ENCODE measurements at places on chromosomes 4 and X. TPM values are rescaled to one million over a fixed set of nuclear protein-coding genes. Genes with fewer than 3 reads are reported as not detected.

GRCh38 chrX:139267851-139268250 lies 262.7 kb upstream of the F9 start:
- no peak for DNase-seq
- no peaks in the 10 kb centered on the region for H3K27me3 ChIP-seq
- H3K4me3 ChIP-seq = no peak overlapping the region
- no peaks in the 10 kb centered on the region for H3K36me3 ChIP-seq
- H3K27ac ChIP-seq = no peak overlapping the region

GRCh38 chr4:38769441-38769840 lies 13.3 kb downstream of the TLR10 start:
- H3K4me3 ChIP-seq = no peak overlapping the region
- no peaks in the 10 kb centered on the region for H3K36me3 ChIP-seq
- no peak for DNase-seq
- no peak overlapping the region for H3K27ac ChIP-seq

GRCh38 chr4:150990250-150990649 lies 24.8 kb downstream of the LRBA start:
- no peaks in the 10 kb centered on the region for H3K27me3 ChIP-seq
- no peaks in the 10 kb centered on the region for H3K4me1 ChIP-seq
- H3K4me3 ChIP-seq = no peak overlapping the region
- no peaks in the 10 kb centered on the region for H3K36me3 ChIP-seq
- no peak for DNase-seq

Gene DTHD1
- 0.54 TPM for total RNA-seq

GRCh38 chrX:153868576-153869472 lies 17.1 kb downstream of the L1CAM start:
- H3K4me3 ChIP-seq = no peak overlapping the region
- H3K36me3 ChIP-seq = no peaks in the 10 kb centered on the region
- H3K27me3 ChIP-seq = no peaks in the 10 kb centered on the region
- no peaks in the 10 kb centered on the region for H3K4me1 ChIP-seq
- H3K27ac ChIP-seq = no peak overlapping the region

DNA sequence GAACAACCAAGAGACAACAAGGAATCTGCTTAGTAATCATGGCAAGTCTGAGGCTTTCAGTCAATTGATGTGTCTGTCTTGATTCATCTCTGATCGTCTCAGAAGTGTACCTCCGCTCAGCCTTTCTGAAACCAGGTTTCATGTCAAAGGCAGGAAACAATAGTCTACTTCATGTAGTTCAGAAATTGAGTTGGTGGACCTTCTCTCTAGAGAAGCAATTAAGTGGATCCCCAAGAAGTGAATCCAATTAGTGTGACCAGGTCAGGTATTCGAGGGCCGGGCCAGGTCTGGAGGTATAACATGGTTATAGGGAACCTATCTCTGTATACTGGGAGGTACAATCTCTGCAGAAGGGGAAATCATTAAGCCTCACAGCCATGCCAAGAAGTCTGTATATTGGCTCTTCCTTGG lies 32.0 kb downstream of the DAPP1 start:
- no peaks in the 10 kb centered on the region for H3K36me3 ChIP-seq
- no peak overlapping the region for H3K27ac ChIP-seq

DNA sequence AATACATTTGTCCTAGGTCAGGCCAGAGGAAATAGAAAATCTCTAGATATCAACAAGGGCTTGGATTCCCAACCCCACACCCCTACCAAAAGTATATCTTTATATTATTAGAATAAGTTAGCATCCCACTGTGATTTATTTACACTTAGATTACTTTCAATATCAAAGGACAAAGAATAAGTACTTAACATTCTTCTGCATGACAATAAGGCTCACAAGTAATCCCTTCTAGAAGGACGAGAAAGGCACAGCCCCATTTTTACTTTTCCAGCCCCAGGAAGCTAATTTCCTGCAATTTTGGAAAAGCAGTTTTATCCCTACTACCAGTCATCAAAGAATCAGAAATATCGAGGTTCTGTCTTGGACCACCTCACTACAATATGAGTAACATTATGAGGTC lies 14.1 kb upstream of the SLITRK2 start:
- no peak for DNase-seq
- no peaks in the 10 kb centered on the region for H3K36me3 ChIP-seq
- no peaks in the 10 kb centered on the region for H3K4me1 ChIP-seq
- H3K4me3 ChIP-seq = no peak overlapping the region

DNA sequence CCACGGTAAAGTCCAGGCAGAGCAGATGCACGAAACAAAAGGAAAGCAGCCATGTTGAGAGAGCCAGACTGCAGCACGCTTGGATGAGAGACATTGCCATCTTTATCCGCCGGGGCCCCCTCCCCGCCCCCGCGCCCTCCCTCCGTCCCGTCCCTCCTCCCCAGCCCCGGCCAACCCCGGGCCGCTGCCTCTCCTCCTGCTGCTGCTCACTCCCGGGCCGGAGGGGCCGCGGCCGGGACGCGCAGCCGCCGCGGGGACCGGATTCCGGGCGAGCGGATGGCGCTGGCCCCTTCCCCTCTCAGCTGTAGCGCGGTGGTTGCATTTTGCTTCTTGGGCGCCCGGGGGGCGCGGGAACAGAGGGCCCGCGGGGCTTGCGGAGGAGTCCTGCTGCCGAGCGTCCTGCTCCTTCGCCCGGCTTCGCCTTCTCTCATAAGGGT lies 542 bp downstream of the RNF150 start:
- no peaks in the 10 kb centered on the region for H3K27me3 ChIP-seq
- no peak for DNase-seq
- peak overlapping the region; percentile 67 for H3K27ac ChIP-seq
- peak overlapping the region; percentile 85 for H3K4me3 ChIP-seq
- no peaks in the 10 kb centered on the region for H3K36me3 ChIP-seq
- H3K4me1 ChIP-seq = no peaks in the 10 kb centered on the region

Gene SNX25
- total RNA-seq = 38.0 TPM

DNA sequence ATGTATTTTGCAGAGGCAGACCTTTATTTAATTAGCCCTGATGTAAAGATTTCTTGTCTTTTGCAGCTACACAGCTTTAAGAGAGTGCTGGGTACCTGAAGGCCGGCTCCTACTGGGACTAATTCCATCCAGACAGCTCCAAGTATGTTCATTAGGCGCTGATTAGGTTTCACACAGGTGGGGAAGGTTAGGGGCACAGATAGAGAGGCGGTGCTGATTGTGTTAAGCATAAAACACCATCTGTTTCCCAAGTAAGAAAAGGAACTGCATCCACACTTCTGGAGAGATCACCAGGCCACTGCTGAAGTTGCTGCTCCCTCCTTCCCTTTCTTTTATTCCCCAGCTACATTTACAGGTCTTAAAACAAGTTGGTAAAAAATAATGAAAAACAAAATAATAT lies 349.5 kb downstream of the ZIC3 start:
- H3K27me3 ChIP-seq = no peaks in the 10 kb centered on the region
- H3K4me1 ChIP-seq = no peaks in the 10 kb centered on the region
- no peak overlapping the region for H3K27ac ChIP-seq
- DNase-seq = no peak

Gene GLRB
- total RNA-seq = 7.9 TPM

GRCh38 chr4:10455133-10455532 lies 2.1 kb downstream of the ZNF518B start:
- H3K4me1 ChIP-seq = peaks cover 10% of the 10 kb centered on the region
- no peak overlapping the region for H3K27ac ChIP-seq
- no peaks in the 10 kb centered on the region for H3K27me3 ChIP-seq
- peaks cover 3% of the 10 kb centered on the region for H3K36me3 ChIP-seq
- no peak for DNase-seq
- H3K4me3 ChIP-seq = no peak overlapping the region

Gene CXXC4
- total RNA-seq = 2.5 TPM

DNA sequence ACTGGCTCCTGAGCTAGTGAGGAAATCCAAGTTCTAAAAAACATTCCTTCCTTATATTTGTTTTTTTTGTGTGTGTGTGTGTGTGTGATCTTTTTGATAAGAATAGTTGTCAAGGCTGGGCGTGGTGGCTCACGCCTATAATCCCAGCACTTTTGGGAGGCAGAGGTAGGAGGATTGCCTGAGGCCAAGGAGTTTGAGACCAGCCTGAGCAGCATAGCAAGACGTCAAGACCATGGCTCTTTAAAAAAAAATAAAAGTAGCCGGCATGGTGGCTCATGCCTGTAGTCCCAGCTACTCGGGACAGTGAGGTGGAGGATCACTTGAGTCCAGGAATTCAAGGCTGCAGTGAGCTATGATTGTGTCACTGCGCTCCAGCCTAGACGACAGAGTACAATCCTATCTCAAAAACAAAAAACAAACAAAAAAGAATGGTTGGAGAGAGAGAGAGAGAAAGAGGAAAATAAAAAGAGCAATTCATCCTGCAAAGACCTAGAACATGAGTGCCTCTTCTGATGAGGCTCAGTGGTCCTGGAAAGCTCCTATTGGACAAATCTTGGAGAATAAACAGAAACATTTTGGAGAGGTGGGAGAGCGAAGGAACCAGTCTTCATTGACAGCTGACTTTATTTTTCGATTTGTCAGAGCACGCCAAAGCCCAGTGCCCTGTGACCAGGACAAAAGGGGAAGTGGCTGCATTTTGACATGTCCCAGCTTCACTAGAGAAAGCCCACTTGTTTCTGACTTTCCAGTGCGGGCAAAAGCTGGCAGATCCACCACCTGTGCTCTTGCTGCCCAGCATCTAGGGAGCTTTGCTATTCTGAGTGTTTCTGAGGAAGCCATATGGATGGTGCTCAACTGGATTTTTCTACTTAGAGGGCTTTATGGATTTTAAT lies 244.7 kb downstream of the PALLD start:
- H3K4me3 ChIP-seq = no peak overlapping the region
- no peaks in the 10 kb centered on the region for H3K4me1 ChIP-seq
- H3K27ac ChIP-seq = no peak overlapping the region
- no peak for DNase-seq

- H3K4me3 ChIP-seq = no peak overlapping the region
- H3K4me1 ChIP-seq = no peaks in the 10 kb centered on the region
- no peaks in the 10 kb centered on the region for H3K36me3 ChIP-seq
- no peak overlapping the region for H3K27ac ChIP-seq
- H3K27me3 ChIP-seq = no peaks in the 10 kb centered on the region
- no peak for DNase-seq
These were observed 14.3 kb downstream of the DCAF8L1 start for GRCh38 chrX:27966955-27967354.

Gene EDA2R
- 8.5 TPM for total RNA-seq

DNA sequence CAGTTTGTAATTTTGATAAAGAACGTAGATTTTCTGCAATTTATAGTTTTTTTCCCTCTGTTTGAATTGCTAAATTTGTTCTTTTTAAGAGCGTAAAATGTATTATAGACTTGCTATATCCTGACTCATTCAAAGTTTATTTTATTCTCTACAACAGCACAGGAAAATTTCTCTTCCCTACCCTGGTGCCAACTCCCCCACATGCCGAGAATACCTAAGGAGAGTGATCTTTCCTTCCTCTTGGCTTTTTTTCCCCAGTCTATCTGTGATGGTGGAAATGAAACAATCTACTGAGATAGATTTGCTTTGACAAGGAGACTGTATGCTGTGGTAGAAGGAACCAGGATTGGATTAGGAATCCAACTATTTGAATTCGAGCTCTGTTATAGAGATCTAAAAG lies 271.6 kb downstream of the TLL1 start:
- DNase-seq = no peak
- H3K27me3 ChIP-seq = no peaks in the 10 kb centered on the region
- H3K4me3 ChIP-seq = no peak overlapping the region
- no peaks in the 10 kb centered on the region for H3K4me1 ChIP-seq
- no peak overlapping the region for H3K27ac ChIP-seq

Gene DMRTC1B
- total RNA-seq = not detected

DNA sequence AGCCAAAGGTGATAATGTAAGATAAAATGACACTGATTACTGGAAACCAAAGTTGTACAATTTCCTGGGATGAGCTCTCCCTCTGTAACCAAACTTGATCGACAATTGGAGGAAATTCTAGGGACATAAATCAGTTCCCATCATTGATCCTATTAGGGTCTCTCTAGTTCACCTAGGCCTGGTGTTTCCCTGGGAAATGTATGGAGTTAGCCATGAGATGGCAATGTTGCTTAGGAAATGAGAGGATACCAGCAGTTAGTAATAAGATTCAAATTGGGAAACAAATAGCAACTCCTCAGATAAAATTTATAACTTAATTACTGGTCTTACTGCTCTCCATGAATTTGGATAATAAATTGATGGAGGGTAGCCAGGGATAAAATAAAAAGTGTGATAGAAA lies 52.2 kb downstream of the SPATA18 start:
- no peak overlapping the region for H3K27ac ChIP-seq
- peaks cover 3% of the 10 kb centered on the region for H3K4me1 ChIP-seq
- H3K27me3 ChIP-seq = no peaks in the 10 kb centered on the region
- H3K4me3 ChIP-seq = no peak overlapping the region
- no peak for DNase-seq
- no peaks in the 10 kb centered on the region for H3K36me3 ChIP-seq

DNA sequence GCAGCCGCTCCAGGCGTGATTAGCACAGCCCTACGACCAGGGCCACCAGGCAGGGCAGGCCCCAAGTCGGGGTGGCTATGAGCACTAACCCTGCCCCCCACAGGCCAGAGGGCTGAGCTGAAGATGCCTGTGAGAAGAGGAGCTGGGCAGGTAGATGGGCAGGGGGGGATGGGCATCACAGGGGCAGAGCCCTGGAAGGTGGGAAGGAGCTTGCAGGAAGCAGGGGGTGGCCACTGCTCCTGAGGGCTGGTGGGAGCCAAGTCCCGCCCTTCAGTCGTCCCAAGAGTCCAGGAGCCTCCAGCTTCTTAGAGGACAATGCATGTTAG lies 7.3 kb upstream of the MXD4 start:
- H3K27ac ChIP-seq = no peak overlapping the region
- H3K4me3 ChIP-seq = no peak overlapping the region
- no peaks in the 10 kb centered on the region for H3K27me3 ChIP-seq
- no peaks in the 10 kb centered on the region for H3K4me1 ChIP-seq

Gene FGF2
- 25.5 TPM for total RNA-seq

DNA sequence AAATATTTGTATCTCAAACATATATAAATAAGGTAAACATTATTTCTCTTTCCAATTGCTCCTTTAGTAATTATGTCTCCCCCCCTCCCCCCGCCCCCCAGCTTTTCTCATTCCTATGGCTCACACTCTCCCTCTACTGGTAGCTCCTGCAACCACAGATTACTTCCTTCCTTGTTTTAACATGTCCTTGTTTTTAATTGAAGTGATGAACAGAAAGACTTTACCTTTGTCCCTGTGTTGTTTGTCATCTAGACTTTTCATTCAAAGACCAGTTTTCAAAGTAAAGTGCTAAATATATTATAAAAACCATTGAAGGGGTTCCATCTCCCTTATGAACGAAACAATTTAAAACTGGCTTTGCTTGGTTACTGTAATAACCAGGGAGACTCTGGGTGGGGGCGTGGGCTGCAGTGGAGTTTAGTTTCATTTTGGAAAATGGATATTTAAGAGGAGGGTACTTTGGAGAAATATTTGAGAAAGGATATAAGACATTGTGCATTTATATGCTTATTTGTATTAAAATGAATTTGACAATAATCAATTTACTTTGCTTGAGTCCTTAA lies 352.9 kb downstream of the RAPGEF2 start:
- H3K36me3 ChIP-seq = no peaks in the 10 kb centered on the region
- H3K27ac ChIP-seq = no peak overlapping the region
- DNase-seq = no peak
- H3K27me3 ChIP-seq = no peaks in the 10 kb centered on the region

DNA sequence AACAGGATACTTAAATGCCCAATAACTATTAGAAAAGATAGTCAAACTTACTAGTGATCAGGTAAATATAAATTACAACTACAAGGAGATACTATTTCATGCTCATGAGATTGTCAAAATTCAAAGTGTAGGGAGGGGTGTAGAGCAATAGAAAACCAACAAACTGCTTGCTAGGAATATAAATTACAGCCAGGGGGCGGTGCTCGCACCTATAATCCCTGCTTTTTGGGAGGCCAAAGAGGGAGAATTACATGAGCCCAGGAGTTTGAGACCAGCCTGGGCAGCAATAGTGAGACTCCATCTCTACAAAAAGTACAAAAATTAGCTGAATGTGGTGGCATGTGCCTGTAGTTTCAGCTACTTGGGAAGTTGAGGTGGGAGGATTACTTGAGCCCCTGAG lies 556.5 kb upstream of the NR3C2 start:
- H3K27ac ChIP-seq = no peak overlapping the region
- DNase-seq = no peak
- no peaks in the 10 kb centered on the region for H3K4me1 ChIP-seq

Gene GRPR
- not detected for total RNA-seq
